Effector memory CD4-positive, alpha-beta T cell (primary cell): ENCODE measurements at places on chromosomes 11 and 22.

GRCh38 chr11:60345489-60345888, 18.4 kb downstream of the MS4A6E start:
- no peaks in the 10 kb centered on the region for H3K4me1 ChIP-seq
- DNase-seq, result no peak
- no peak overlapping the region for H3K27ac ChIP-seq
- no peaks in the 10 kb centered on the region for H3K36me3 ChIP-seq
- H3K27me3 ChIP-seq, result no peaks in the 10 kb centered on the region

DNA sequence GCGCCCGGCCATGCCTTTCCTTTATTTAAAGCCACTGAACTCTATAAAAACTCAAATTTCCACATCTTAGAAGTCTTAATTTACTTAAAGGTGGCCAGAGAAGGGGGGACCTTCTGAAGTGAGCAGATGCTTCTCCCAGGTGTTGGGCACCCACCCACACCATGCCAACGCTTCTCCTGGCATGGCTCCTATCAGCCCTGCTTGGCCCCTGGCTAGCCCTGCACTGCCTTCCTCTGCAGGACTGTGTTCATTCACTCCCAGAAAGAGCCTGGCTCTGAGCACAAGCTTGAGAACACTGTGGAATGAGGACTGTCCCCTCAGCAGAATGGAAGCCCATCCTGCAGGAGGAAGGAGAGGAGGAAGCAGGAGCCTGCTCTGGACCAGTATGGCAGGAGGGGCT, 34.6 kb upstream of the ARFGAP3 start:
- H3K27me3 ChIP-seq, result no peaks in the 10 kb centered on the region
- no peak overlapping the region for H3K27ac ChIP-seq
- peaks cover 19% of the 10 kb centered on the region for H3K36me3 ChIP-seq

DNA sequence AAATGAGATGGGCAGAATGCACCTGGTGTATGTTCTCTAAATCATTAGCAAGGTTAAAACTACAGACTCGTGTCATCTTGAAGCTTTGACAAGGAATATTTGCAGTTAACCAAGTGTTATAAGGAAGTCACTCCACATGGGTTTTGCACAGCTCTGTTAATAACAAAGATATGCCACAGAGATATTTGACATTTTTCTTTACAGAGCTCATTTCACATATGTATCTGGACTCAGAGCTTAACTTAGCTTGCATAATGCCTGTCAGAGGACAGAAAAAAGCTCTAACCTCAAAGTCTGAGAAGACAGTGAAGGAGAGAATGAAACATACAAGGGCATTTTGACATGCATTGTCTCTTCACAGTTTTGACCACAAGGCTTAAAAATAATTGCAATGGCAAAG, 105.5 kb downstream of the C11orf87 start:
- H3K27ac ChIP-seq, result no peak overlapping the region
- no peaks in the 10 kb centered on the region for H3K4me1 ChIP-seq
- no peaks in the 10 kb centered on the region for H3K27me3 ChIP-seq
- DNase-seq, result no peak

DNA sequence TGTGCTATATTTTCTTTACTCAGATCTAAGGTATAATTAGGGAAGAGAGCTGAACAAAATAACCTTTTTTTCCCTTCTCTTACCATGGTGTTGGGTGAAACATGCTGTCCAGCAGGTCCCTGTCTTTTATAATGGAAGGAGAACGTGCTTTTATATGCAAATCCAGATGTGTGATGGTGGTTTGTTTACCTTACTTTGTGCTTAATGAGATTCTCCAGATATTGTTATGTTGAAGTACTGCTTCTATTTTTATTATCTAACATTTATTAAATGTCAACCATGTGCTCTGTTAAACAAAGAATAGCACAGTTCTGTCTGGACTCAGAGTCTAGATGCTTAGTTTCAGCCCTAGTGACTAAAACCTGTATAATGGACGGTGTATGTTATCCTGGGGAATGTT, 10.1 kb upstream of the GRIK4 start:
- DNase-seq, result no peak
- H3K27ac ChIP-seq, result no peak overlapping the region
- no peaks in the 10 kb centered on the region for H3K4me1 ChIP-seq
- H3K4me3 ChIP-seq, result no peak overlapping the region

GRCh38 chr22:19691721-19692341, 22.5 kb upstream of the SEPTIN5 start:
- H3K27ac ChIP-seq, result no peak overlapping the region
- no peaks in the 10 kb centered on the region for H3K27me3 ChIP-seq
- no peaks in the 10 kb centered on the region for H3K36me3 ChIP-seq
- no peak overlapping the region for H3K4me3 ChIP-seq
- DNase-seq, result no peak

DNA sequence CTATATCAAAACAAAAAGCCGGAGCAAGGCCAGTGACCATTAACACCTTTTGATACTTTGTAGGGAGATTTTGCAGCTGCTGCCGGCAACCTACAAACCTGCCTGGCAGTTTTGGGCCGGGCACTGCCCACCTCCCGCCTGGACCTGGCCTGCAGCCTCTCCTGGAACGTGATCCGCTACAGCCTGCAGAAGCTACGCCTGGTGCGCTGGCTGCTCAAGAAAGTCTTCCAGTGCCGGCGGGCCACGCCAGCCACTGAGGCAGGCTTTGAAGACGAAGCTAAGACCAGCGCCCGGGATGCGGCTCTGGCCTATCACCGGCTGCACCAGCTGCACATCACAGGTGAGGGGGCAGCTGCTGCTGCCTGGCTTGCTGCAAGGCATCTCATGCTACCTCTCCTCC, 34.2 kb downstream of the SHISA8 start:
- H3K27ac ChIP-seq, result no peak overlapping the region
- H3K36me3 ChIP-seq, result peaks cover 90% of the 10 kb centered on the region
- no peak for DNase-seq
- no peak overlapping the region for H3K4me3 ChIP-seq

- no peaks in the 10 kb centered on the region for H3K4me1 ChIP-seq
- H3K27me3 ChIP-seq, result no peaks in the 10 kb centered on the region
- DNase-seq, result no peak
- H3K4me3 ChIP-seq, result no peak overlapping the region
- no peaks in the 10 kb centered on the region for H3K36me3 ChIP-seq
These were observed 11.1 kb downstream of the FOLR3 start for GRCh38 chr11:72146625-72147024.

DNA sequence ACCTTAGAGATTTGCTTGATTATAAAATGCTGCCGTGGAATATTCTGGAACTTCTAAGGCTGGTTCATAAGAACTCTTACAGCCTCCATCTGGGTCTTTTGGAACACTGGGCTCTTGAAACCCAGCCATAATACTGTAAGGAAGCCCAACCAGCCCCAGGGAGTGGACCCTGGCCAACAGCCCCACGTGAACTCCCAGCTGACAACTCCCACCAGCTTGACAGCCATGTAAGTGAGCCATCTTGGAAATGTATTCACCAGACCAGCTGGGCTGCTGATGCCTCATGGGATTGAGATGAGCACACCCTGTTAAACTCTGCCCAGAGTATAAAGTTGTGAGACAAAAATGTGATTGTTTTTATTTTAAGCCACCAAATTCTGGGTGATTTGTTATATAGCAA, 378.7 kb upstream of the RAG2 start:
- H3K27ac ChIP-seq, result no peak overlapping the region
- no peak overlapping the region for H3K4me3 ChIP-seq
- H3K36me3 ChIP-seq, result no peaks in the 10 kb centered on the region
- no peaks in the 10 kb centered on the region for H3K27me3 ChIP-seq
- no peak for DNase-seq
- no peaks in the 10 kb centered on the region for H3K4me1 ChIP-seq

DNA sequence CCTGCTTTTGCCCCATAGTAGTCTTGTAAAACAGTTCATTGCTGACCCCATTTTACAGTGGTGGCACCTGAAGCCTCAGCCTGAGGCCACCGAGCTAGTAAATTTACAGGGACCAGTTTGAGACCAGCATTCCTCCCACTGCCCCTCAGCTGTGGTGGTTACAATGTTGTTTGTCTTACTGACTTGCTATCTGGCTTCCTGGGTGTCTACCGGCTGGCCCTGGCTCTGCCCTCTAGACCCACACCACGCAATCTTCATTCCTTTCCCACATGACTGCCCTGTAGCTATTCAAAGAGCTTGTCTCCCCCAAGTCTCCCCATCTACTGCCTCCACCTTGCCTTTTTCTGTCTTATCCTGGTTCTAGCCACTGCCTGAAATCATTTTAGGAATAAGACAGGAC, 20.8 kb downstream of the PIK3IP1 start:
- H3K36me3 ChIP-seq, result peaks cover 31% of the 10 kb centered on the region
- H3K27ac ChIP-seq, result peak overlapping the region; percentile 40
- H3K4me1 ChIP-seq, result peaks cover 5% of the 10 kb centered on the region
- DNase-seq, result no peak

GRCh38 chr11:57399972-57400578, 9.6 kb upstream of the PRG2 start:
- H3K4me1 ChIP-seq, result no peaks in the 10 kb centered on the region
- no peak overlapping the region for H3K27ac ChIP-seq
- no peaks in the 10 kb centered on the region for H3K36me3 ChIP-seq
- H3K27me3 ChIP-seq, result no peaks in the 10 kb centered on the region

DNA sequence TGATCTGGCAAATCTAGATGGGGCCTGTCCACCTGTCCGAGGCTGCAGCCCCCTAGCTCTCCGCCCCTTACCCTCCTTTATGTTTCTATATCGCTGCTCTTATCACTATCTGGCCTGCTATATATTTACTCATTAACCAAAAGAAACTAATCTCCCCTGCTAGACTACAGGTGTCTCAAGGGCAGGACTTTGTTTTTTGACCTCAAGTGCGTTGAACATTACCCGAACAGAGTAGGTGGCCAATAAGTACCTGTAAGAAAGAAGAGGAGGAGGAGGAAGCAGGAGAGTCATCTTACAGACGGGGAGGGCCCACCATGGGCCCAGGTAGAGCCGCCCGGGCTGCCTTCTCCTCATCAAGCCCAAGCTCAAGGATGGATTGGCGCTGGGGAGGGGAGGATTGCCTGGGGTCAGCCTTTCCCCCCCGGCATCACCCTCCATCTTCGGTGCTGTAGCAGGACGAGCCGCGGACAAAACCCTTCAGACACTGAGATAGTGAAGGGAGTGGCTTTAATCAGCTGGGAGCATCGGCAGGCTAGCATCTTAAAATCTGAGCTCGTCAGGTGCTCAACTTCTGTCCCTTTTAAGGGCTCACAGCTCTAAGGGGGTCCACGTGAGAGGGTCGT, 1.2 kb upstream of the P2RY6 start:
- H3K36me3 ChIP-seq, result no peaks in the 10 kb centered on the region
- H3K4me3 ChIP-seq, result no peak overlapping the region
- DNase-seq, result no peak

GRCh38 chr11:128437136-128437535, 150.2 kb downstream of the ETS1 start:
- no peak overlapping the region for H3K27ac ChIP-seq
- H3K4me3 ChIP-seq, result no peak overlapping the region
- H3K4me1 ChIP-seq, result no peaks in the 10 kb centered on the region
- H3K36me3 ChIP-seq, result no peaks in the 10 kb centered on the region

GRCh38 chr11:94727819-94728218, 40.3 kb upstream of the AMOTL1 start:
- no peak overlapping the region for H3K27ac ChIP-seq
- no peak overlapping the region for H3K4me3 ChIP-seq
- DNase-seq, result no peak
- no peaks in the 10 kb centered on the region for H3K27me3 ChIP-seq

- H3K4me3 ChIP-seq, result no peak overlapping the region
- H3K27me3 ChIP-seq, result no peaks in the 10 kb centered on the region
- no peaks in the 10 kb centered on the region for H3K4me1 ChIP-seq
- H3K27ac ChIP-seq, result no peak overlapping the region
- H3K36me3 ChIP-seq, result no peaks in the 10 kb centered on the region
These were observed 1018.9 kb downstream of the DLG2 start for GRCh38 chr11:84607975-84608836.

- H3K4me1 ChIP-seq, result no peaks in the 10 kb centered on the region
- no peak overlapping the region for H3K4me3 ChIP-seq
These were observed 207.9 kb downstream of the SOX6 start for GRCh38 chr11:16148301-16148931.

GRCh38 chr11:107496011-107496410, 38.4 kb upstream of the CWF19L2 start:
- H3K36me3 ChIP-seq, result no peaks in the 10 kb centered on the region
- H3K4me3 ChIP-seq, result no peak overlapping the region
- H3K4me1 ChIP-seq, result no peaks in the 10 kb centered on the region

DNA sequence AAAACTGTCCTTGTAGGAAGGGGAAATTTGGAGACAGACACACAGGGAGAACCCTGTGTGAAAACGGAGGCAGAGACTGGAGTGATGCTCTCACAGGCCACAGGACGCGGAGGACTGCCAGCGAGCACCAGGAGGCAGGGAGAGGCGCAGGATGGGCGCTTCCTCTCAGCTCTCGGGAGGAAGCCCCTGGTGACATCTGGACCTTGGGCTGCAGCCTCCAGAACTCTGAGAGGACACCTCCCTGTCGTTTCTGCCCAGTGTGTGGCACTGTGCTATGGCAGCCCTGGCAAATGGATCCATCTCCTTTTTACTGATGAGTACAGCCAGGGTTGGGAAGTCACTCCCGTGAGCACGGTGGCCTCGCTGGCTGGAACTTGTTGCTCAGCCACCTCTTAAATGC, 73.9 kb downstream of the LRRC32 start:
- H3K4me1 ChIP-seq, result no peaks in the 10 kb centered on the region
- H3K27me3 ChIP-seq, result no peaks in the 10 kb centered on the region
- H3K36me3 ChIP-seq, result no peaks in the 10 kb centered on the region
- DNase-seq, result no peak
- no peak overlapping the region for H3K4me3 ChIP-seq

DNA sequence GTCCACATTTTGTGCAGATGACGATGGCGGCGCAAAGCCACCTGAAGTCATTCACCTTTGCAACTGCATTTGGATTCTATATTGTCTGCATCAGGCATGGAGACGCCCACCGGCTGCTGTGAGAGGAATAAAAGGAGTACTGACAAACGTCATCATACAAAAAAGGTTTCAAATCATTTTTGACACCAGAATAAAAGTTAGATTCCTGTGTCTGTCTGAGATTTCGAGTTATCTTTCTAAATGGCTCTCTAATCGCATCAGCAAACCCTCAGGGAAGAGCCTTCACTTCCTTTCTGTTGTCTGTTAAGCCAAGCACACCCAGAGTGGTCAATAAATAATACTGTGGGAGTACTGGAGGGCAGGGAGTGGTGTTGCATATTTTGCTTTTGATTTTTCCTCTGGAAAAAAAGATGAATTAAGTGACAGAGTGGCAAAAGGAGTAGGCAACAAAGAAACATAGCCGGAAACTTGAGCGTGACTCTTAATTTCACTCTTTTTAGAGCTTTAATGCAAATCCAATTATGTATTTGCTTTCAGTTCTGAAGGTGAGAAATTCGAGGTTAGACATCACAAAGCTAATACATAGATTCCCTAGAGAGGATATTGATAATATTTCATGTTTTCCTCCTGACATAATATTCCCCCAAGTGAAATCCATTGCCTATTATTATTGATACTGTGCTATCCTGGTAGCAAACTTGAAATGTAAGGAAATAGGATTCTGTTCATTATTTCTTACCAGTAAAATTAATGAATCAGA, 150.8 kb upstream of the MTMR2 start:
- no peak overlapping the region for H3K4me3 ChIP-seq
- H3K36me3 ChIP-seq, result no peaks in the 10 kb centered on the region
- H3K4me1 ChIP-seq, result no peaks in the 10 kb centered on the region
- no peaks in the 10 kb centered on the region for H3K27me3 ChIP-seq
- no peak for DNase-seq
- no peak overlapping the region for H3K27ac ChIP-seq
